ENCODE measurements at places on chromosomes 4 and X. TPM values are rescaled to one million over a fixed set of nuclear protein-coding genes. Genes with fewer than 3 reads are reported as not detected.

DNA sequence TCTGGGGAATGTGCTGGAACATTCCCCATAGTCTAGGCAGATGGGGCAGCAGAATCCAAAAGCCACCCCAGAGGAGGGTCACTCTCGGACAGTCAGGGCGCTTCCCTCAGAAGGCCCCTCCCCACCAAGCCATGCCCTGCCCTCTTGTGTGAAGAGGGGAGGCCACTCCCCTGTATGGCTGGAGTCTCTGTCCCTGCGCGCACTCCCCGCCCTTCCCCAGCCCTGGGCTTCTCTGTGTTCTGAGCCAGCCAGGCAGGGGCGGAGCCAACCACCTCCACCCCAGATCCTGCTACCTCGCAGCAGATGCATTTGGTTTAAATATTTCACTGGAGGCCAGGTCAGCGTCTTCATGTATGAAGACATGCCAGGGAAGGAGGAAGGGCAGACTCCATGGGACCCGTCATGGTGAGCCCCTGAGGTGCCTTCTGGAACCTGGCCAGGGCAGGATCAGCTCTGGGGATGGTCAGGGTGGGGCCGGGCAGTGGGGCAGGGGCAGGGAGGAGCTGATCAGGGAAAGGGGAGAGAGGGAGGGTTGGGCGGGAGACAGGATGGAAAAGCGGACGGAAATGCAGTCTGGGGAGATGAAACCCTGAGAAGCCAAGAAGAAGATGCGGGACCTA, 107.3 kb downstream of the ADRA2C start:
- no peak for DNase-seq

GRCh38 chr4:146855761-146856160, 89.9 kb downstream of the TTC29 start:
- DNase-seq = no peak

DNA sequence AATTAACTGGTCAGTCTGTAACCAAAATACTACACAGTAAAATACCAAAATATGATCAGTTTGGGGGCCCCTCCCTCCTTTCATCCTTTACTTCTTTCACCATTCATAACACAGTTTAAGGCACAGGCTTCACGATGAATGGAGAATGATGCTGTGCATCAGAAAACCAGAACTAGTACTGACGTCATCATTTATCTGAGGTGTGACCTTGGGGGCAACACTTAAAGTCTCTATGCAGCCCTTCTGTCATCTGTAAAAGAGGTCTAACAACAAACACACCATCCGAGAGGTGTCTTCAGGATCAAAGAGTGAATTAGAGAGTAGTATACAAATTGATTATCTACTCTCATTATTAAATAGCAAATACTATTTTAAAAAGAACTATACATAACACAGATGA, 135.4 kb downstream of the SH3KBP1 start:
- DNase-seq = no peak

DNA sequence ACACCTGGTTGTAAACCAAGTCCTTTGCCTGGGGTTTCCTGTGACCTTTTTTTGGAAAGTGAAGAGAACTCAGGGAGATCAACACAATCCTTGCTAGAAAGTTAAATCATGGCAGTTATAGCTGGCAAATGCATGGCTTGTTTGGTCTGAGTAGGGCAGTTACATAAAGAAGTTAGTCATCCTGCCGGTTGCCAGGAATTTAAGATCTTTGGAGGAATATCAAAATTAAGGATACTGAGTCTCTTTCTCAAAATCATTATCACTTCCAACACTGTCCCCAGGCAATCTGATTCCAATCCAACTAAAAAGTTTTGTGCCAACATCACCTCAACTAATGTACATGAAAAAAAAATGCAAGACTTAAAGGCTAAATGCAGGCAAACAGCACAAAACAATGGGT, 40.3 kb downstream of the C4orf54 start:
- DNase-seq = no peak

- DNase-seq = no peak
Measured at GRCh38 chr4:70914000-70914399, 11.8 kb downstream of the MOB1B start.

DNA sequence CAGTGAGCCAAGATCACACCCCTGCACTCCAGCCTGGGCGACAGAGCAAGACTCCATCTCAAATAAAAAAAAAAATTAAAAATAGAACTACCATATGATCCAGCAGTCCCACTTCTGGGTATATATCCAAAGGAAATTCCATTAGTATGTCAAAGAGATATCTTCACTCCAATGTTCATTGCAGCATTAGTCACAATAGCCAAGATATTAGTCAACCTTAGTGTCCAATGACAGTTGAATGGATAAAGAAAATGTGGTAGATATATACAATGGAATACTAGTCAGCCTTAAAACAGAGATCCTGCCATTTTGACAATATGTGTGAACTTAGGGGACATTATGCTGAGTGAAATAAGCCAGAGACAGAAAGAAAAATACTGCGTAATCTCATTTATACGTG, 49.4 kb downstream of the C4orf46 start:
- no peak for DNase-seq

DNA sequence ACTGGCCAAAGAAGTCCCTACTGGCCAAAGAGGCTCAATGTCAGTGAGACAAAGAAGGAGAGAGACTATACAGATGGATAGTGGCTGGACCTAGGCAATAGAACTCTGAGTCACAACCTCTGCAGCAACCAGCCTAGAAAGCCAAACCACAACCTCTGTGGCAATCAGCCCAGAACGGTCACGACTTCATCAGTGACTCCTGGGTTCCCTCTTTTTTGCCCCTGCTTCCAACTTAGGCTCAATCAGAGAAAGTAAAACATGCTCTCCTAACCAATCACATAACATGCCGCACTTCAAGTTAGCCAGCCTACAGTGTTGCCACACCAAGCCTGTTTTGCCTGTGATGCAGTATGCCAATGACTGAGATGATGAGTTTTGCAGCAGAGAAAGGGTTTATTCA, 203.4 kb downstream of the ANAPC10 start:
- DNase-seq = no peak

DNA sequence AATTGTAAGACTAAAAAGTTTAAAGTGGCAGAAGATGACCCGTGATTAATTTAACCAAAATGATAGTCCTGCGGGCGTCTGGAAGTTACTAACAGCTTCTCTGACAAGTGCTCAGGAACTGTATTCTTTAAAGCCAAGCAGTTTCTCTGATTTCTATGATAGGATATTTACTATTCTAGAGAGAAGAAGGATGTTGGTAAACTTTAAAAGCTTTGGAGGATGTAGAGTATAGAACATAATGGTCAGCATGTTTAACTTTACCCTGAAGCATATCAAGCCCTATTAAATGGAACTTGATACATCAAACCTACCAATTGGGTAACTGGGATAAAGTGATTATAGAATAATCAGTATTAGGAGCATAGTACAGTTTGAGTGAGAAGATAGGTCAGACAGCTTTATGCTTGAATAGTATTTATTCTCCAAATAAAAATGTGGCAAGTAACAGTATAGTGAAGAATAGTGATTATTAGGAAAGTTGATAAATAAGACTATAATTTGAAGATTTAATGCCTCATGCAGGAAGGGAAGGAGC, 1.8 kb downstream of the STIM2 start:
- DNase-seq = no peak

- no peak for DNase-seq
Measured at GRCh38 chrX:49110417-49110816, 13.1 kb downstream of the GPKOW start.

The CTAG1A gene
- not detected for total RNA-seq

GRCh38 chr4:3612281-3612680, 80.1 kb upstream of the LRPAP1 start:
- DNase-seq = no peak

DNA sequence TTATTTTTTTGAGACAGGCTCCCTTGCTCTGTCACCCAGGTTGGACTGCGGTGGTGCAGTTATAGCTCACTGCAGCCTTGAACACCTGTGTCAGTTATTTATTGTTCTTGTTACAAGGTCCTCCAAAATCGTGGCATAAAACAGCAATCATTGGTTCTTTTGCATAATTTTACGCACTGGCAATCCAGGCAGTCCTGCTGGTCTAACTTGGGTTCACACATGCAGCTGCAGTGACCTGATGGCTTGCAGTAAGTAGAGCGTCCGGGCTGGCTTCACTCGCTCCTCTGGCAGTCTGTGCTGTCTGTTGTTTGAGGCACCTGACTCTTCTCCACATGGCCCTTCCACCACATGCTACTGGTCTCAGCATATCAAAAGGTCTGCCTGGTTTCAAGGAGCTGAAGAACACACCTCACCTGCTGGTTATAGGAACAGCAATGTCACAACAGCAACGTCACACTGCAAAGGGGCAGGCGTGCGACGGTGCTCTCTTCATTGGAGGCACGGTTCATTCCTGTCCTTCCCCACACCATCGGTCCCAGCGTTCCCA, 894.6 kb downstream of the TRIML1 start:
- DNase-seq = no peak

The FRAS1 gene
- 0.09 TPM for total RNA-seq

- DNase-seq = no peak
Measured at GRCh38 chr4:155889946-155890345, 13.6 kb upstream of the TDO2 start.

The CLNK gene
- total RNA-seq = not detected

- DNase-seq = no peak
Measured at GRCh38 chr4:94603170-94603747, 151.5 kb downstream of the PDLIM5 start.

DNA sequence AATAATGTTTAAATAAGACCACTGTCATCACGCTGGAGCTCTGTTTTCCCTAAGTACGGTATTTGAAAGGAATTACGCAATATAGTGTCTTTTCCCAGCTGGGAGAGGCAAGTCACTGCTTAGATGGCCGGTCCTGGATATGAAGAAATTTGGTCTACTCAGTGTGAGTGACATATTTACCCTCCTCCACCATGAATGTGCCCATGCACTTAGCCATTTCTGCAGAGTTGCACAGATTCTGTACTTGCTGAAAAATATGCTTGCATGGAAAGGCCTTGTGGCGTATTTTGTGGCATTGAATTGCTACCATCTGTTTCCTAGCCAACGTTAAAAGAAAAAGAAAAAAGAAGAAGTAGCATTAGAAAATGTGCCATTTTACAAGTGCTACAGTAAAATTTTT, 73.1 kb downstream of the ADGRL3 start:
- no peak for DNase-seq

The MAGEA10 gene
- not detected for total RNA-seq

GRCh38 chr4:147717878-147718277, 14.0 kb upstream of the ARHGAP10 start:
- no peak for DNase-seq

DNA sequence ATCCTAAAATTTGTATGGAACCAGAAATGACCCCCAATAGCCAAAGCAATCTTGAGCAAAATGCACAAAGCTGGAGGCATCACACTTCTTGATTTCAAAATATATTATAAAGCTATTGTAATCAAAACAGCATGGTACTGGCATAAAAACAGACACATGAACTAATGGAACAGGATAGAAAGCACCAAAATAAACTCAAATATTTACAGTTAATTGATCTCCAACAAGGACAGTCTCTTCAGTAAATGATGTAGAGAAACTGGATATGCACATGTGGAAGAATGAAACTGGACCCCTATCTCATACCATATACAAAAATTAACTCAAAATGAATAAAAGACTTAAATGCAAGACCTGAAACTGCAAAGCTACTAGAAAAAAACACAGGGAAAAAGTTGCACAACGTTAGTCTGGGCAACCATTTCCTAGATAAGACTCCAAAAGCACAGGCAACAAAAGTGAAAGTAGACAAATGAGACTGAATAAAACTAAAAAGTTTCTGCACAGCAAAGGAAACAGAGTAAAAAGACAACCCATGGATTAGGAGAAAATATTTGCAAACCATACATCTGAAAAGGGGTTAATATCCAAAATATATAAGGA, 64.9 kb downstream of the CD99L2 start:
- no peak for DNase-seq

DNA sequence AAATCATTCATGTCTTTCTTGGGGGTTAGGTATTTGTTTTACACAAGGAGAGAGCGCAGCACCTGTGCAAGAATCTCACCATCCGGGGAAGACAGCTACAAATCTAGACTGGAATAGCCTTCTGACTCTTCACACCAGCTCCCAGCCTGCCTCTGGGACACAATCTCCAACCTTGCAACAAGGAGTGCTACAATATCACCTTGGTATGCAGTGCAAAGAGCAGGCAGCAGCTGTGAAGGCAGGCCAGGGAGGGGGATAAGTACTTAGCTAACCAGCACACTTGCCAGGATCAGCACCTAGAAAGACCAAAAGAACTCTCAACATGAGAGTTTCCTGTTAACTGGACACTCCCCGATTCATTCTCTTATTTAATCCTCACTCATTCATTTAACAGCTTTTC, 235.3 kb downstream of the AR start:
- DNase-seq = no peak

GRCh38 chr4:89835413-89835812, 1.5 kb downstream of the SNCA start:
- DNase-seq = no peak

DNA sequence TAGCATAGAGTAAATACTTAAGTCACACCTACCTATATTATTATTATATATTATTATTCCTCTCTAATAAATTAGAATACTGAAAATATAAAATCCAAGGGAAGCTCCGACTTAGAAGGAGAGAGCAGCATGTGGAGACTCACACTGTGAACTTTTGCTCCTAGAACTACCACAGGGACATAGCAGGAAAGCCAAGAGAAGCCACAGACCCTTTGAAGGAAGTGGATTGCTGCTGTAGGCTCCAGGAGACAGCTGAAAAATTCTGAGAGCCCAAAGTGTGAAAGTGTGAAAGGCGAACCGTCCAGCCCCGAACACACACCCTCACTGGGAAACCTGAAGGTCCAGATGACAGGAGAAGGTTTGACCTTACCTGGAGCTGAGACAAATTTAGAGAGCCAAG, 177.0 kb downstream of the FAM13A start:
- DNase-seq = no peak

- no peak for DNase-seq
Measured at GRCh38 chr4:152021788-152022438, 261.1 kb upstream of the GATB start.

The MMRN1 gene
- total RNA-seq = 0.11 TPM

DNA sequence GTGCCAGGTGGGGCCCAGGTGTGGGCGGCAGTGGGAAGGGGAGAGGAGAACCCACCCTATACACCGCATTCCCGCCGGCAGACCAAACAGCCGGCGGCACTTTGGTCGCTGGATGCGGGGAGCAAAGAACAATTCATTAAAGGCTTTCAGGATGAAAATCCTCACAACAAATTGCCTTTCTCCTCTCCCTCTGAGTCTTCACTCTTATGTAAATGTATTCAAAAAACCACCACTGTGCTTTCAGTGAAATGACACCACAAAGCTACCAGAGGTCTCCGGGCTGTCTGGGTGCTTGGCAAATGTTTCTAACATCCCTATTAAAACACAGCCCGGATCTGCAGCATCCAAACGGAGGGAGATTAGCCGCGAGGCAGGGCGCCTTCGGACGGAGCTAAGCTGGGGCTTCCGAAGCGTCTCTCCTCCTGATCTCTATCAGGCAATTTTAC, 171.8 kb upstream of the TBL1X start:
- no peak for DNase-seq

The BTC gene
- not detected for total RNA-seq

- no peak for DNase-seq
Measured at GRCh38 chr4:158161551-158162354, 11.1 kb downstream of the GASK1B start.

Measured in activated CD4-positive, alpha-beta T cell treated with anti-CD3 and anti-CD28 coated beads for 36 hours (primary cell).